Body of pancreas (tissue), 4 donors: ENCODE measurements at places on chromosomes 7 and 10.

- DNase-seq: no peak
Observed at GRCh38 chr10:110841767-110842267, 29.9 kb upstream of the PDCD4 start.

- DNase-seq: no peak
Observed at GRCh38 chr10:69457771-69458237, 6.5 kb downstream of the TSPAN15 start.

DNA sequence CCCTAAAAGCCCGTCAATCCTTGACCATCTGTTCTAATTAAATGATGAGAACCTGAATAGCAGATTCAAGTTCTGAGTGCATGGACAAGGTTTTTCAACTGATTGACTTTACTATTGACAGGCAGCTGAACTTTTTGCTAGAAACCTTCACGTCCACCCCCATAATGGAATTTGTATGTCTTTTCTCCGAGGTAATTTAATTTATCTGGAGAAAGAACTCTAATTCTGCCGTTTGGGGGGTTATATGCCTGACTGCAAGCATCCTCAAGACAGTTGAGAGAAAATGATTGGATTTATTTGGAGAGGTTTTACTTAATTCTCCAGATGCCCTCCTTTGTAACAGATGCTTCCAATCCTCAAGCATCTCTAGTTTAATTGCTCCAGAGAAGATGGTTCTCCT, 1053.4 kb upstream of the AUTS2 start:
- no peak for DNase-seq

- DNase-seq: peak; percentile 82
Observed at GRCh38 chr10:113126229-113127201, 176.5 kb downstream of the TCF7L2 start.

DNA sequence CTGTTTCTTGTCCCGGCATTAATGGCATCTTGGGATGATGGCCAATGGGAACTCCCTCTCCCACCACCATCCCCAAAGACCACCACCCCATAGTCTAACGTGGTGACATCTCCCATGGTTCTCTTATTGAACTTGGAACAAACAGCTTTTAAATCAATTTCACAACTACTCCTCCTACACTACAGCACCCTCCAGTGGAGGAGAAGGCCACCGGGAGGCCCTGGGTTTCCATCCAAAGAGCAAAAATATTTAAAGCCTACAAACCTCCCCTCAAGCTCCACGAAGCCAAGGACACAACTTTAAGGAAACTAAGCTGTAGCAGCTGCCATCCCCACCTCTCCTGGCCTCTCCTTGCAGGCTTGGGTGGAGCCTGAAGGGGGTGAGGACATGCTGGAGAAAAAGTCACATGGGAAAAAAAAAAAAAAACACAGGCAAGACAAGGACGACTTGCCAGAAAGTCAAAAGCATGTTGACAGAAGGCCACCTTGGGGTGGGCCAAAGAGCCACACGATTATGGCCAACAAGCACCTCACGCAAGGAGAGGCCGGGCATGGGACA, 94.0 kb upstream of the LANCL2 start:
- DNase-seq: no peak
